HL-60 (cell line): ENCODE measurements at places on chromosomes 3 and 15.

- DNase-seq, result no peak
Observed at GRCh38 chr3:17982211-17982880, 239.9 kb upstream of the TBC1D5 start.

DNA sequence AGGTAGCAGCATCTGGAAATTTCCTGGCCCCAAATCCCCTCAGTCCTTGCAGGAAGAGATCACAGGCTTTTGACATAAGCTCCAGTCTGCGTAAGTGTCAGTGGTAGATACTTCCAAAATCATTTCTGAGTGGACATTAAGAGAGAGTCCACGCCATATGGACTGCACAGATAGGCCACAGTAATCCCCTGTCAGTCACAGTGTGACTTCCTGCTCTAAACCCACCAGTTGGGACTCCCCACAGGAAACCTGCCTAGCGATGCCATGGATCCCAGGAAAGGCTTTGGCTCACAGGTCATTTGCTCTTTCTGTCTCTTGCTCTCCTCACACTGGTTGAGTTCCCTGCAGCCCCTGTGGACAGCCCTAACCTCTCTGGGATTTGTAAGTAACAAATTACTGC, 28.8 kb upstream of the MKRN3 start:
- DNase-seq, result no peak

GRCh38 chr3:122793568-122794416, at the start of gene HSPBAP1:
Gene HSPBAP1, minus strand, starts transcription at chr3:122793831. Its CDS starts 151 bp downstream, at chr3:122793680.
- DNase-seq, result peak; percentile 94

- DNase-seq, result no peak
Observed at GRCh38 chr3:181725131-181725731, 13.5 kb downstream of the SOX2 start.

DNA sequence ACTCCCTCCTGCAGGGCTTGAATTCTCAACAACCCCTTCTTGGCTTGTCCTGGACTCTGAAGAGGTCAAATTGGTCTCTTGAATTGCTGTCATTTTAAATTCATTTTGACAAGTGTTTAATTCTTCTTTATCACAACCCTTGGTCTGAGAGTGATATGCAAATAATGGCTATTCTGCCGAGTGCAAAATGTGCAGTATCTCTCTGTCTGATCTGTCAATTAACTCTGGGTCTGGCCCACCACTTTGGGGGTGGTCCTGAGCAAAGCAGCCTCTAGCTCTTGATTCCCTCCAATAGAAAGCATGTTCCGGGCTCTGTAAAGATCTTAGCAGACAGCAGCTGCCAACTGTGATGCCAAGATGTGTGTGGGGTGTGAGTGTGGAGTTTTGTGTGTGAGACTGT, 2.2 kb upstream of the IGDCC3 start:
- no peak for DNase-seq

DNA sequence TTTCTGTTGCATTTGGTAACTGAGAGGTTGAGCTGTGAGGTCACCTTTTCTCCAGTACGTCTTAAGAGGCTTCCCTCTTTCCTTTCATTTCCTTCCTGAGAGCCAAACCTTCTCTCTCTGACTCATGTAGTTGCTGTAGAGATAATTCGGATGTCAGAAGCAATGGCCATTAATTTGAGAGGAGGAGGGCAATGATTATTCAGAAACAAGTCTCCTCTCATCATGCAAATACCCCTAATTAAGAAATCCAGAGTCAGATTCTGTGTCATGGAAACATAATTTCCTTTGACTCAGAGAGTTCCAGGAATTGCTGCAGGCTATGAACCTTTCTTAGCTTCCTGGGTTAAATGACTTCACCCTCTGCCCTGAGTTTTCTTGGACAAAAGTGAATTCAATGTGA, 59.0 kb upstream of the GSK3B start:
- DNase-seq, result no peak

DNA sequence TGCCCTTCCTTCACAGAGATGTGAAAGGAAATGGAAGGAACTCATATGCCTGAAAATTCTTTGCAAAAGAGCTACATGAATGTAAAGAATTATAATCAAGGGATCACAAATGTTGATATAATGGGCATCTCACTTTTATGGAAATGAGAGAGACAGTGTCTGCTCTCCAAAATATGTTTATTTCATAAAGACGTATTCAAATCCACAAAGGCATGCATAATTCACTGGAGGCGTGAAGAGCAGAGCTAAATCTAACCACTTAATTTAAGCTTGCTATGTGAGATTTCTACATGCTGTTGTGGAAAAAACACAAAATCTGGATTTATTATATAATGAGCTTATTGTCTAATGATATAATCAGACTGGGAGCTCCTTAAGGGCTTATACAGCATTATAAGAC, 469.1 kb downstream of the RAP2B start:
- no peak for DNase-seq

GRCh38 chr3:99366663-99367429, 271.5 kb upstream of the COL8A1 start:
- DNase-seq, result no peak

DNA sequence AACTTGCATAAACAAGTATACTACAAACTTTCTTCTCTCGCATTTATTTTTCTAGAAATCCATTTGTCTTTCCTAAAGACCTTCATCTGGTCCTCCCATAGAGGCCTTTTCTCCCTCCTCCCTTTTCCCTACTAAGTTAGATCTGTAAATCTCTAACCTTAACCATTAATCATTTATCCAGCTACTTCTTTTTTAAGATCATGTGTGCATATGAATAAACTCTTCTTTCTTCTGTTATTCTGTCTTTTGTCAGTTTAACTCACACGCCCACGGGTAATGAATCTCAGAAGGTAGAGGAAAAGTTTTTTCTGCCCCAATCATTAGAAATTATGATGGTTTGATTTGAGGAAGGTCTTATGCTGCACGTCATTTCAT, 48.7 kb upstream of the FHIT start:
- no peak for DNase-seq

DNA sequence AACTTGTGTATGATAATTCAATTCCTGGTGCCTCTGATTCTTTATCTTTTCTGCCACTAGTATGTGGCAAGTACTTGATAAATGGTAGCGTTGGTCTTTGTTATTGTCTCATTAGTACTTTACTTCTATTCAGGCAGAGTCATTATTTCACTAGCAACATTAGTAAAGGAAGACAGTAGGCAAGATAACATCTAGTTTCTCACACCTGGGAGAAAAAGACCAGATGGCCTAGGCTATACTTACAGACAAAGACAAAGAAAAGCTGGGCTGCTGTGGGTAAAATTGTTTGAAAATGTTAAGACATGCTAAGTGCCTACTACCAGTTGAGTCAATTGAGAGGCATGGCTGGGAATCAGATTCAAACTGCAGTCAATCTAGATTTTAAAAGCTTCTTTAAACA, 198.7 kb upstream of the CMC1 start:
- no peak for DNase-seq

DNA sequence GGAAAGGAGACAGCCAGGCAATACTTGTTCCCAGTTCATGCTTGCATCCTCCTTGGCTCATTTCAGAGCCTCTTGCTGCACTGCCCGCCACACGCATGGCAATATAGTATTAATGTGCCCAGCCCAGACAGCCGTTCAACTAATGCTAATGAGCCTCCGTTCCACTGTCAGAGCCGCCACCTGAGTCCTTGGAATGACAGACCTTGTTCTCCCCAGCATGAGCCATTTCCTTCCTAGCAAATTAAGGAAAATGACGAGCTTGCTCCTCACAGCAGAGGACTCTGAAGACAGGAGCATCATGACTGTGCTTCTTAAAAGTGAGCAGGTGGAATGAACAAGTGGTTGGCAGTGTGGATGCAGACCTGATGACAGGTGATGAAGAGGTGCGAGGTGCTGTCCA, 10.8 kb upstream of the LRRC15 start:
- DNase-seq, result no peak

DNA sequence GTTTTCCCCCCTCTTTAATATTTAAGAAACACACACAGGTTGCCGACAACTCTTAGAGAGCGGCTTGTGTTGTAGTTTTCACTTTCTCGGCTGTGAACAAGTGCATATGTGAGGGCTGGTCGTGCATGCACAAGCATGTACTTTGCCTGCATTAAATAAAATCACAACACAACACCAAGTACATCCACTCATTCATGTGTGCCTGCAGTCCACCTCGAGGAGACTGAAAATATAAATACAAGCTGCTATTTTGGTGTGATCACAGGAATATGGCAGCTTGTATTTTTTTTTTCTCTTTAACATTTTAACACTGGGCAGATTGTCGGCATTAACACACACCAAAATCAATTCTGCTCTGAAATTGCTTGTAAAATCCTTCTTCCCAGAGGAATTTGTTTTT, 346.4 kb downstream of the TBC1D5 start:
- no peak for DNase-seq

GRCh38 chr15:99087405-99087943, 17.4 kb upstream of the SYNM start:
- no peak for DNase-seq

GRCh38 chr3:42088803-42089530, 2.2 kb upstream of the TRAK1 start:
- no peak for DNase-seq

DNA sequence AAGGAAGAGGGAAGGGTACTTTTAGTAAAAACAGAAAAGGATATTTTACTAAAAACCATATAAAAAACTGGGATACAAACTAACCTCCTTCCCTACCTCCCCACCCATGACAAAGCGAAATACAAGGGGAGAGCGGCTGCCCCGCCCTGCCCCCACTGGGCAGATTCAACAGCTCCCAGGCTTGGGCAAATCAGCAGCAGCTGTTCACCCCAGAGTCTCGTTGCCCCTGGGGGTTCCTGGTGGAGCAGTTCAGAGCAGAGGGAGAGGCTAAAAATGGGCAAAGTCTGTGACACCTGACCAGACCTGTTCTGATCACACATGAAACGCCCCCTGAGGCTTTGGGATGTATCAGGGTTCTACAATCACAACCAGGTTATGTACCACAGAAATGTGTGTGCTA, 2.5 kb upstream of the ETFA start:
- no peak for DNase-seq

DNA sequence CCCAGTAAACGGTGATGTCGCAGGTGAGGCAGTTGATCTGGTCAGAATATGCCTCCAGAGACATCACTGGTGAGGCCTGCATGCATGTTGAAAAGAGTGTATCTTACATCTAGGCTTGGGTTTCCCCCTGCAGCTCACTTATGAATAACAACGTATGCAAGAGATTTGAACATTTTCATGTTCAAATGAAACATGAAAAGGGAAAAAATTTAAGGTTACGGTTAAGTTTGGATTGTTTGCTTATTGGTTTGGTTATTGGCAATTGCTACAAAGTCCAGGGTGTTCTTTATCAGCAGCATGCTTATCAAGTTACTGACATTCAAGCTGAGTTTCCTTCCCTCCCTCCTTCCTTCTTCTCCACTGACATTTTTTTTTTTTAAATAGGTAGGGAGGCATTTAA, 123.2 kb downstream of the IGF1R start:
- no peak for DNase-seq

GRCh38 chr3:9266716-9267115, 17.3 kb upstream of the SRGAP3 start:
- DNase-seq, result no peak

DNA sequence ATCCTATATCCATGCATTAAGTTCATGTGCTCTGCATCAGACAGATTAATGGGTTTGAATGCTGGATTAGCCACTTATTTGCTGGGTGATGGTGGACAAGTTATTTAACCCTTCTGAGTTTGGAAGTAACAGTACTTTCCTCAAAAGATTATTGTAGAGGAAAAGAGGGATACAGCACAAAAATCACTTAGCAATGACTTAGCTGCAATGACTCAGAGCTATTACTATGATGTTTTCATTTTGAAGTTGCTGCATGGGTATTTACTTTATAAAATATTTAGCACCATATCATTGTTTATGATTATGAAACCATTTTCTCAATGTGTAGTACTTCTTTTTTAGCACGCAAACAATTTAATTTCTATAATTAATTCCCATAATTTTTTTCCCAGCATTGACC, 248.4 kb downstream of the MYRIP start:
- no peak for DNase-seq

- no peak for DNase-seq
Observed at GRCh38 chr3:125582707-125583106, 12.6 kb downstream of the OSBPL11 start.

GRCh38 chr3:192307631-192308030, 419.7 kb downstream of the FGF12 start:
- no peak for DNase-seq

DNA sequence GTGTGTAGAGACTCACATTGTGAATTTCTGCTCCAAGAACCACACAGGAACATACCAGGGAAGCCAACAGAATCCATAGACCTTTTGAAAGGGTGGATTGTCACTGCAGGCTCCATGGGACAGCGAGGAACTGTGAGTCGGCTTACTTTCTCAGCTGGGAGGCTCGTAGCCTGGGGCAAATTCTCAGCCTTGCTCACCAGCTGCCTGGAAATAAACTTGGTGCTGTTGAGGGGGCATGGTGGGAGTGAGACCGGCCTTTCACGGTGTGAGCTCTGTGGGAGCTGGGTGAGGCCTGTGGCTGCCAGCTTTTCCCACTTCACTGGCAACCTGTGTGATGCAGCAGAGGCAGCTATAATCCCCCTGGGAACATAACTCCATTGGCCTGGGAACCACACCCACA, 146.6 kb upstream of the P2RY1 start:
- DNase-seq, result no peak

GRCh38 chr15:23835953-23836352, 148.8 kb upstream of the NDN start:
- DNase-seq, result no peak

DNA sequence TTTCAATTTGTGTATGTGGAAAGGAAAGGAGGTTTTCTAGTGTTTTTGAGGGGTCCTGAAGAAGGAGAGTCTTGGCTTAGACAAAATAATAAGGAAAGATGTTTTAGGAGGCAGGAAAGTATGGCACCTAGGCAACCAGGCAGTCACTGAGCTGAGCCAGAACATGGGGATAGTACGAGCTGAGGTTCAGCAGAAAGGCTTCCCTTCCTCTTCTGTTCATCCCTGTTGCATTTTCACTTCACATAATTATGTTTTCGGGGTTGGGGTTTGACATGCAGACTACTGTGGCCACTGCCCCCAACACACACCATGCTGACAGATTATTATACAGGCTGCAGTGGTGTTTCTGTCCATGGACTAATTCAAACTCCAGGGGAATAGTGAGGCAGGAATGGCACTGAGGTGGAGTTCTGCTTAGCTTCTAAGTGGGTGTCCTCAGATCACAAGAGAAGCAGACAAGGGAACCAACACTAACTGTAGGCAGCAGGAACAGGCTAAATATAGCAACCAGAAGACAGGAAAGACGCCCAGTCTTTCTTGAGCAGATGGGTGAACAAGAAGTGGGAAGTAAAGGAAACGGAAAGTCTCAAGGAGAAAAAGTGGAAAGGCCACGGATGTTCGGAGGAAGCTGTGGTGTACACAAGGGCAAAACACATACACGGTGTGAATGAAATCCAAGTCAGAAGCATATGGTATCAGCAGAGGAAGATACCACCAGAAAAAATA, 305.8 kb downstream of the PLCL2 start:
- peak; percentile 16 for DNase-seq
